Activated CD8-positive, alpha-beta T cell treated with anti-CD3 and anti-CD28 coated beads, Interleukin-2, amount 10 ng/mL, durations not matched to agents 7 days and 5 days (primary cell): ENCODE measurements at places on chromosomes 2 and 18.

- no peak for DNase-seq
These were observed 692 bp upstream of the RAX start for GRCh38 chr18:59273759-59274532.

DNA sequence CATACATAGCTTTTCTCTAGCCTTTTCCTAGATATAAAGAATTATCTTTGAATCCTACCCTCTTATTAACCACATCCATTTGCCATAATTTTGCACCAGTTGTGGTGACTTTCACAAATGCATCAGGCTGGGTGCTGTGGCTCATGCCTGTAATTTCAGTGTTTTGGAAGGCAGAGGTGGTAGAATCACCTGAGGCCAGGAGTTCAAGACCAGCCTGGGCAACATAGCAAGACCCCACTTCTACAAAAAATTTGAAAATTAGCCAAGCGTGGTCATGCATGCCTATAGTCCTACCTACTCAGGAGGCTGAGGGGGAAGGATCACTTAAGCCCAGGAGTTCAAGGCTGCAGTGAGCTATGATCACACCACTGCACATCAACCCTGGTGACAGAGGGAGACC is 672.4 kb upstream of the CHAC2 start:
- no peak for DNase-seq

- DNase-seq: no peak
These were observed 1279.9 kb upstream of the NRXN1 start for GRCh38 chr2:52311862-52312261.

DNA sequence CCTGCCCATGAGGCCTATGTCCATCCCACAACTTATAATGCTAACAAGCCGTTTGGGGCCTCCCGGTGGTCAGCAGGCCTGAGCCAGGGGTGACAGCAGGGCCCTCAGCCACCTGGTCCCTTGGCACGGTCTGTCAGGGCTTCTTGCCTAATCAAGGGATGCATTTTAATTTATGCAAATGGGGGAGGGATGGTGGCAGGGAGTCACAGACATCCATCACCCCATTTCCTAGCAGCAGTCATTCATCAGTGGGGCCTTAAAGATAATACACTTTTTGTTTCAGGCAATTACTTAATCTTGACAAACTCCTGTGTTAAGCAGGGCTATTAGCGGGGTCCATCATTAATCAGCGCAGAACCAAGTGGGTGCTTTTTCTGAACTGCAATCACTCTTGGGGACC is 174.5 kb downstream of the GLI2 start:
- DNase-seq: no peak

DNA sequence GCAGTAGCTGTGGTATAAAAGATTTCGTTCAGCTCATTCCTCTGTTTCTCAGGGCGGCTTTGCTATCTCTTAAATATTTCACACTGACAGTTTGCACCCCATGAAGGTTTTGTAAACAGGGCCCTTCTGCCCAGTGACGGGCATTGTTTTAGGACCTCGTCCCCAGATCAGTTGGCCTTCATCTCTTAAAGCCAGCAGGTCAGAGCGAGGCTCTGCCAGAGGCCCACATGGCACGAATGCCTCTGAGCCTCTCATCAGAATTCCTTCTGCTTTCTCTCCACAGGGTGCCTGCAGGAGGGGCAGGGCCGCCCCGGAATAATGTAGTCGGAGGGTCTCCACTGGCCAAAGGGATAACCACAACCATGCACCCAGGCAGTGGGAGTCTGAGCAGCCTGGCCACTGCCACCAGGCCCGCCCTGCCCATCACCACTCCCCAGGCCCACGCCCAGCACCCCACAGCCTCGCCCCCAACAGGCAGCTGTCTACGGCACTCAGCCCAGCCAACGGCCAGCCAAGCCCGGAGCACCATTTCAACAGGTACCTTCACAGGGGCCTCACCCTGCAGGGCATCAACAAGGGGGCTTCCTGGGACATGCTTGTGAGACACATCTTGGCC is 177.0 kb downstream of the SEPTIN10 start:
- no peak for DNase-seq

DNA sequence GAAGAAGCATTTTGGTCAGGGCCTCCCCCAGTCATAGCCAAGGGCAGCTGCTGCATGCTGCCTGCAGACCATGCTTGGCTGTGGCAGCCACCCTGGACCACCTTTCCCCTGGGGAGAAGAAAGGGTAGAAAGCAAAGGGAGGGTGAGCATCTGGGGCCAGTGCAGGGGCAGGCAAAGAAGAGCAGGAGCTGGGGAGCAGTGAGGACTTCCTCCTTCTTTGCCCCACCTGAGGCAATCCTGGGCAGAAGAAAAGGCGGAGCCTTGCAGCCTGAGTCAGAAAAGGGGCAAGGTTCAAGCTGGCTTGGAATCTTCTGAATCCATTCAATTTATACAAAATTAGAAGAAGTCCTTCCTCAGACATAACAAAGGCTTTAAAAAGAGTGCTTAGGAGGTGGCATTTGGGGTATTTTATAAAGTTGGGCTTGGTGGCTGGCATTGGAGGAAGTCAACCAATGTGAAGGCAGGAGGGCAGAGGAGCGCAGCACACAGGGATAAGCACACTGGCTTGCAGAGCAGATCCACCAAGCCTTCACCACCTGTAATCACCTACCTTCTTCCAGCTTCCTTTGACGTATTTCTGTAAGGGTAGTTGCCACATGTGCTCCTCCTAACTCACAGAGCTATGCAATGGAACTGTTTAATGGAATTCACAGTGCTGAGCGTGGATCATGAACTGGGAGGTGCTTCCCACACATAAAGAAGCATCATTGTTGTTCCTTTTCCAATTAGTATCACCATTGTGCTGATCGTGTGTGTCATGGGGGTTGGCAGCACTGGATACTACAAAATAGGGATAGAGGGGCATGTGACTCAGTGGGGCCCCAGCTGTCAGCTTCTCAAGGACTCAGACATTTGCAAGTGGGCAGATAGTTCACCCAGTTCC is 154.4 kb upstream of the EPAS1 start:
- no peak for DNase-seq

DNA sequence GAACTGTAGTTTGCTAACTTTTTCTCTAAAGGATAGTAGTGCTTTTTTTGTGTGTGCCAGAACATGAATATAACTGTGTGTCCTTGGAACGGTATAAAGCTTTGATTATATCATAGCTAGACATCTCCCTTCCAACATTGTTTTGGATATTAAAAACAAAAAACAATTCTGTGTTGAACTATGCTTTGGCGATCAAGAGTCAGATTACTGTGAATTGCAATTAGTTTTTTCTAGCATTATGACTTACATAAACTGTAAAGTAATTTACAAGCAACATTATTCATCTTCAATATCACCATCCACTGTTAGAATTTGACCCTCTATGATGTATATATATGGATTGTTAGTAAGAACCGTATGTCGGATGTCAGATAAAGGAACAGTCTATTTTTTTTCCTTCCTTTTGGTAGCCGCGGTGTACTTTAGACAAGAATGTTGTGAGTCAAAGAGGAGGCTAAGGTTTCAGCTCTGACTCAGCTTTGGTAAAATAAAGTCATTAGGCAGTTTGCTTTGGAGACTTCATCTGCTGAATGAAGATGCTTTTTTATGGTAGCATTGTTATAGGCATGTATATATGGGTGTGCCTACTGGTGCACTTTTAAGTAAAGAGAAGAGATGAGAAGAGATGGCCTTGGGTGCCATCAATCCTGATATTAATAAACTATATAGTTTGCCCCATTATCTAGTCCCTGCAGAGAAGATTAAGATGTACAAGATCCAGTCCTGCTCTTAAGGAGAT is 76.4 kb downstream of the LTBP1 start:
- DNase-seq: no peak

DNA sequence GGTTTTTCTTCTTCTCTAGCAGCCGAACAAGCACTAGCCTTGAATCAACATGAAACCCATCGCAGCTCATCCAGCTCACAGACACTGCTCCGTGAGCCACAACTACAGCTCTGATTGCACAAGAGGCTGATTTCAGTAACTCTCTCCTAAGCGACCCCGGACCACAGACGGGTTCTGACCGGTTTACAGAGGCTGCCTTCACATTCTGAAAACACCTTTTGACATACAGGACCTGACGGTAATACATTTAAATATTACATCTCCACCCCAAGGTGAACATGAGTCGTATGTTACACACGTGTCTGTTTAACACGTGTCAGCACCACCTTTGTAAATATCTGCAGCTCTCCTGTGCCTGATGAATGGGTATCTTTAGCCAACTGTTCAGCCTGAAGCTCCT is 120.7 kb downstream of the TMEM18 start:
- no peak for DNase-seq

GRCh38 chr18:76581261-76581660 is 86.2 kb upstream of the ZNF516 start:
- no peak for DNase-seq

DNA sequence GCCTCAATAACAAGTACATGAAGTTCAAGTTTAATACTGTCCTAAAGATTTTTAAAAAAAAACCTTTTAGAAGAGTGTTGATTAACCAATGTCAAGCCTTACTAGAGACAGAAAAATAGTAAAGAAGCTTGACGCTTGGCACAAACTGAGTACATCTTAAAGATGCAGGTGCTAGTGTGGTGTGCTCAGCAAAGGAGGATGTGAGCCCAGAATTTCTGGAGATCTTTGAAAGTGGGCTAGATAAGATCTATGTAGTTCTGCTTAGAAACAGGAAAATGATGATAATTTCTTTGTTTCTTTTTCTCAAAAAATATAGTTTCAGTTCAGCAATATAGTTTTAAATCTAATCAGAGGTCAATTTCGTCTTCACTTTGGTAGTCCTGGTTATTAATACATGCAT is 118.3 kb upstream of the KLHL14 start:
- DNase-seq: no peak

GRCh38 chr2:161434118-161434517 is 18.0 kb downstream of the TBR1 start:
- no peak for DNase-seq

- DNase-seq: no peak
These were observed 676.2 kb downstream of the ZEB2 start for GRCh38 chr2:143843686-143844085.

DNA sequence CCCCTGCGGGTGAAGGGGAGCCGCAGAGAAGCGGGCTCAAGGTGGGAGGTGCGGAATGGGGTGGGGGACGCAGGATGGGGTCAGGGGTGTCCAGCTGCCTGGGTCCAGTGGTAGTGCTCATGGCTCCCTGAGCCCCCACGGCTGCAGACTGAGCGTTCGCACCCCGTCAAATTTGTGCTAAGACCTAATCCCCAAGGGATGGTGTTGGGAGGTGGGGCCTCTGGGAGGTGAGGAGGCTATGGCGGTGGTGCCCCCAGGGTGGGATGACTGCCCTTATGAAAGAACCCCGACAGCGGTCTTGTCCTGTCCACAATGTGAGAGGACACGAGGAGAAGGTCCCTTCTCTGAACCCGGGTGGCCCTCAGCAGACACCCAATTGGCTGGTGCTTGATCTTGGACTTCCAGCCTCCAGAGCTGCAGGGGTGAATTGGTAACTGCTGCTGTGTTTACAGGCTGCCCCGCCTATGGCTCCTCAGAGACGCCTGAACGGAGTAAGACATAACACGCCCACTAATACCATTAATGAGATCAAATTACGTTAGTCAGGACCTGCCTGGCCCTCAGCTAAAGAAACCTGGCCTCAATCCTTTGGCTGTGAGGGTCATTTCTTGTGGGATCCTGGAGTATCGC is 42.6 kb downstream of the PXDN start:
- no peak for DNase-seq

- peak; percentile 79 for DNase-seq
These were observed 35.4 kb upstream of the RHOB start for GRCh38 chr2:20411361-20411894.

DNA sequence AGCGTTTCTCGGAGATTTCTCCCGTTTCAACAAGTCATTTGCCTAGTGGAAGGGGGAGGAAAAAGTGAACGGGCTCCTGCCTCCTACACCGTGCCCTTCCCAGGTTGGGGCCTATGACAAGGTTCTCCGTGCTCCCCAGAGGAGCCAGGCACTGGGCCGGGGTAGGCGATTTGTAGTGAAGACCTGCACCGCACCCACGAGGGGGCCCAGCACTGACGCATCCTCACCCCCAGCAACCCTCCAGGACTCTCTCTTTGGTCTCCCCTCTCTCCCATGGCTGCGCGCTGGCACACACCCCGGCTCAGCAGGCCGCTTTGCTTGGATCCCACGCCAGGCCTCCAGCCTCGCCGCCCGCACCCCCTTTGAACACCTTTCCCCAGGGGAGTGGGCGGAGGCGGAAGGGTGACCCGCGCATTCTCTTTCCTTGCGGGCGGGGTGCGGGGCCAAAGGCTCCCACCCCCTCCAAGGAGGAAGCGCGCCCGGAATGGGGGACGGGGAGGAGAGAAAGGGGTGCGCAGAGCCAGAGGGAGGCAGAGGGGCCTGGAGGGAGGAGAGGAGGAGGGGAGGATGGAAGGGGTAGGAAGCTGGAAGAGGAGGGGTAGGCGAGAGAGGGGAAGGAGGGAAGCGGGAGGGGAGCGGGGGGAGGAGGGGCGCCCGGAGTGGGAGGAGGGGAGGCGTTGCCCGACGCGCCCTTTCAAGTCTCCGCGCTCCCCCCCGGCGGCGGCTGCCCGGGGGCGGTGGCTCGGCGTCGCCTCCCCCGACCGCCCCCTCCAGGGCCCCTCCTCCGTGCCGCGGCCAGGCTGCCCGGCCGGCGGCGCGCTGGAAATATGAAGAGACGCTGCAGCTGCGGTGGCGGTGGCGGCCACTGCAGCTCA is at the start of gene APCDD1:
Gene APCDD1 (plus strand): TSS at position 830 of the 875 bp plus-strand sequence. CDS start 347 bp downstream, outside the sequence.
- DNase-seq: no peak

DNA sequence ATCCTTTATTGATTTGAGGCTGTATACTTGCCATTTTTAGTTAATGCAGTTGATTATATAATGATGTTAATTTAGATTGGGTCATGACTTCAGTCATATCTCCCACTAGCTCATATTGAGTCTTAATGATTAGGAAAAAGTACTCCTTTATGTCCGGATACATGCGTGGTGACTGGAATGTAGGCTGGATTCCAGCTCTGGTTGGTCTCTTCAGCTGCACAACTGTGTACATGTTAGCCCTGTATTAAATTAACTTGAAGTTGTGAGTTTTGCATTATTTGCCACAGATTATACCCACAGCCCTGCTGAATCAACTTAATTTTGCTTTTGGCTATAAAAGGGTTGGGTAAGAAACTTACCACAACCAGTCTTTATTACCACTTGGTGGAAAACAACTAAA is 22.5 kb downstream of the MOB4 start:
- DNase-seq: no peak

- DNase-seq: peak; percentile 69
These were observed 3.5 kb upstream of the LBX2 start for GRCh38 chr2:74502720-74503505.

DNA sequence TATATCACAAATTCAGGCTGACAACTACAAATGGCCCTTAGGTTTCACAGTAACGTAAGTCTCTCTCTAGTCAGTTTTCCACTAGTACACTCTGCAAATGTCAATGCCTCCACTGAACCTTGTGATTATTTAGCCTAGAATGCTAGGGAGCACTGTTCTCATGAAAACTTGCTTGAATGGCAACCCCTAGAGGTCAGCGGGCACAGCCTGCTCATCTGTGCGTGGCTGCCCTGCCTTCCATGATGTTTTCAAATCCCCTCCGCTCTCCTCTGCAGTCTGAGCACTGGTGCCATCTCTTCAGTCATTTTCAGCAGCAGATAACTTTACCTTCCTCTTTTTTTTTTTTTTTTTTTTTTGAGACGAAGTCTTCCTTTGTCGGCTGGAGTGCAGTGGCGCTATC is 84.1 kb upstream of the GULP1 start:
- DNase-seq: no peak
